T-helper 2 cell (primary cell): ENCODE measurements at places on chromosomes 12 and 14.

- DNase-seq = no peak
Measured at GRCh38 chr12:5489760-5490406, 58.0 kb downstream of the NTF3 start.

DNA sequence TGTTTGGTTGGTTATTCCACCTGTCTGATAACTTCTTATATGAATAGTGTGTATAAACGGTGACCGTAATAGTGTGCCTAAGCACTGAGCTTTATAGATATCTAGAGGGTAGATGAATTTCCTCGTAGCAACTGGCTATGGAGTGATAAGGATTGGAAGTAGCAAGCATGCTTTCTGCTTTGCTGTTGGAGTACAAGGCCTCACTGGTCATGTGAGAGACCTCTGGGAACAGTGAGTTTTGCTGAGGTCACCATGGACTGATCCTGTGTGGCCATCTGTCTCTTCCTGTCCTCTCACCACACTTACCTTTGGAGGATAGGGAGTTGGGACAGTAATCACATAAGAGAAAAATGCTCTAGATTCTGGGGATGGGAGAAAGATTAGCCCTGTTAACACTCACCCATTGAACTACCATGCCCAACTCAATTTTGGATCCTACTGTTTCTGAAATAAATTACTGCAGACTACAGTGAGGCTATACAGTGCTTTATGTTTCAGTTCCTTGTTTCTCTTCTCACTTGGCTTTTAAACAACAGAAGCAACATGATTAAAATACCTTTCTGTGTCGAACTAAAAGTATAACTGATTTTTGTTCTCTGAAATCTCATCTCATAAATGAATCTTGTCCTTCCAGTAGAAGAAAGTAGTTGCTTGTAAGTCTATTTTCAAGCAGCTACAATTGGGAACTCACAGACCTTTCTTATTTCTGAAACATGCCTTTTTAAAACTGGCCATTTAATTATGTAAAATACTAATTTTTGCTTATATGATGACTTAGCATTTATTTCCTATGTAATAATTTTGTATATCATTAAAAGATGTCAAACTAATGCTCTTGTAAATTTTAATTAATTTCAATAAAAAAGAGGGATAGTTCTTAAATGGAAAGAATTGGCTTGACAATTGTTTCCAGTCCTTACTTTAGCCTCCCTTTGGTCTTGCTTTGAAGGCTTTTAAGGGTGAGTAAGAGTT lies 8.3 kb downstream of the TMX1 start:
- no peak for DNase-seq

DNA sequence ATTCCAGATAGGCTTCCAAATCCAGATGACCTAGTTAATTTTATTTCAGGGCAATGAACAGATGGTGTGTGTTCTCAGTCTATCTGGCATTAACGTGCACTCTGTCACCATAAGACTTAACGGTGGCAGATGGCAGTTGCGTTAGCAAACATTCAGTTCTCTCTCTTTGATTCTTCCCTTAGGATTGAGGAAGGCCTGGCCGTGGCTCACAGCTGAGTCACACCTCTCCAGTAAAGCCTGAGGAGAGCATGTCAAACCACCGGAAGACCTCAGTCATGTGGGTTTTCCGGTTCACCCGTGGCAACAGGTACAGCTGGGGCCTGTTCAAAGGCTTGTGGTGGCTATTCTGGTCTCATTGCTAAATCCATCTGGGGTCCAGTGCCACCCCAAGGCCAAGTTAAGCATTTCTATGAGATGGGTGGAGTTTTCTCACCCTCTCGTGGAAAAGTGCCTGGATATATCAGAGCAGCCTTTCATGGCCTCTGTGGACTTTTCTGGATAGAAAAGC lies 545.1 kb upstream of the ATP2B1 start:
- DNase-seq = peak; percentile 19

DNA sequence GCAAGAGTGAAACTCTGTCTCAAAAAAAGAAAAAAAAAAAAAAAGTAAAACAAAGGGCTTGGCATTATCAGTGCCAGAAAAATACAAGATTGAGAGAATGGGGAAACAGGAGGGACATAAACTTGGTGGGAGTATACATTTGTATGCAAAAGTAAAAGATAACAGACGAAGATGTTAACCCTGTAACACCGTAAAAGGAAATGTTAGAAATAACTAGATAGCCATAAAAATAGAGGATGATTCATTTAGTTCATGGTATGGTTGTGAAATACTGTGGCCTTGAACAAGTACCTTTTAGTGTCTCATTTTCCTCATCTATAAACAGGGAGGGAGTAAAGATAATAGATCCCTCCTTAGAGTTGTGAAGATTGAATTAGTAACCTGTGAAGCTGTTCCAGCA lies 33.3 kb downstream of the ATP2A2 start:
- no peak for DNase-seq

GRCh38 chr12:2149091-2149490 lies 96.3 kb downstream of the CACNA1C start:
- no peak for DNase-seq

DNA sequence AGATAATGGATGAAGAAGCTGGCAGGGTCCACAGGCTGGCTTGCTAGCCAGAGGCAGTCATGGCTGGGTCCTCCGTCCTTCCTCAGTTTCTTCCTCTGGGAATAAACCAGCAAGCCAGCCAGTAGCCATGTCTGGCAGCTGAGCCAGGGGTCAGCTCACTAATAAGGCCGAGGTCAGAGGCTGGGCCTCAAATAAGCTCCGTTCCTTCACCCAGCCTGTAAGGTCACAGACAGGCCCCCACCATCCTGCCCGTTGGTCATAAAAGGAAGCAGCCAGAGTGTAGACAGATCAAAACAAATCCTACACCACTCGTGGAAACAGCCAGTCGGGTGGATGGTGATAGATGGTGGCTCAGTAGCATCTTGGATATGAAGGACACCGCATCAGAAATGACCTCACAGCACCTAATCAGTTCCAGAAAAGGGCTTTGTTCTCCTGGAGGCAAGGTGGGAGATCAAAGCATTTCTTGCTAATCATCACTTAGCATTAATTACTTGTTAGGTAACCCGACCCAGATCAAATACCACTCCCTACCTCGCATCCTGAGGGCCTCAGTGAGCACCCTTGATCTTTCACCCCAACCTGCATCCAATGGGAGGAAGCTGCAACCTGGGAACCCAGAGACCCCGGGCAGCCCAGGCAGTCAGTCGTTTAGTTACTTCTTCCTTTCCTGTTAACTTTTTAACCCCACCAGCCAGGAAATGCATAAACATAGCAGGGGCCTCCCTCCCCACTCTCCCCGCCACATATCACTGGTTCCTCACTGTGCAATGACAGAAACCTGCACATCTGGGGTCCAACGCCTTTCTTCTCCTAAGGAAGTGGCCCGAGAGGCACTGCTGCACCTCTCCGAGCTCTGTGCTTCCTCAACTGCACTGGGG lies 90.2 kb downstream of the KDM2B start:
- DNase-seq = no peak

DNA sequence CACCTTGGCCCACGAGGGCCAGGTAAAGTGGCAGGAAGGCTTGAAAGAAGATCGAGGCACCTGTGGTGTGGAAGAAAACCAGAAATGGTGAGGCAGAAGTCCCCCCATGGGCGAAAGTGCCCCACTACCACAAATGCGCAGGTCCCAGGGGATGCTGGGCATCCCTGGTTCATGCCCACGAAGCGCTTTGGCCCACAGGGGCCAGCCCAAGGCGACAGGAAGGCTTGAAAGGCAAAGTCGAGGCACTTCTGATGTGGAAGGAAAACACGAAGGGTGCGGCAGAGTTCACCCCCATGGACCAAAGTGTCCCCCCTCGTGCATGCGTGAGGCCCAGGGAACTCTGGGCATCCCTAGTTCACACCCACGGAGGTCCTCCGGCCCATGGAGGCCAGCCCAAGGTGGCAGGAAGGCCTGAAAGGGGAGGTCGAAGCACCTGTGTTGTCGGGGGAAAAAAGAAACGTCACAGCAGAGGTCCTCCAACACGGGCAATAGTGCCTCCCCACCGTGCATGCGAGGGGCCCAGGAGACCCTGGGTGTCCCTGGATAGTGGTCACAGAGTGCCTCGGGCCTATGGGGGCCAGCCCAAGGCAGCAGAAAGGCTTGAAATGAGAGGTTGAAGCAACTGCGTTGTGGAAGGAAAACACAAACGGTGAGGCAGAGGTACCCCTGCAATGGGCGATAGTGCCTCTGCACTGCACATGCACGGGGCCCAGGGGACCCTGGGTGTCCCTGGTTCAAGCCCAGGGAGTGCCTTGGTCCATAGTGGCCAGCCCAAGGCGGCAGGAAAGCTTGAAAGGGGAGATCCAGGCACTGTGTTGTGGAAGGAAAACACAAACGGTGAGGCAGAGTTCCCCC lies 373.9 kb downstream of the ALG10 start:
- no peak for DNase-seq
